ENCODE measurements at places on chromosomes 11 and 22.

GRCh38 chr11:34188181-34188580, 82.8 kb downstream of the NAT10 start:
- DNase-seq, result no peak

- no peak for DNase-seq
Observed at GRCh38 chr11:74412321-74412720, 14.1 kb upstream of the PGM2L1 start.

DNA sequence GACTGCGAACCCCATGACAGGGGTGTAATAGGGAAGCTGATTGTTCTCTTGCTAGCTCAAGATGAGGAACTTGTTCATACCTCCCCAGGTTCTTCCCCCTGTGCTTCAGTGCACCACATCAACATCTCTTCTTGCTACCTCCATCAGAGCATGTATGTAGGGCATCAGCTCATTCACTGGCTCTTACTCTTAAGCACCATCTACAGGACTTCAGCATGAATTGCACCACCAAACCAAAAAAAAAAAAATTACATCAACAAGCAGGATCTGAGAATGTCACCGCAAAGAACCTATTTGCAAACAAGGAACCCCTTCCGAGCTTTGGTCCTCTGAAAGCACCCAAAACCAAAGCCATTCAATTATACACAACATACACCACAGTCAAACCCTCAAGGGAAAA, 2226.5 kb upstream of the RAG2 start:
- DNase-seq, result no peak

GRCh38 chr11:110711448-110711775, 825 bp downstream of the ARHGAP20 start:
- no peak for DNase-seq

DNA sequence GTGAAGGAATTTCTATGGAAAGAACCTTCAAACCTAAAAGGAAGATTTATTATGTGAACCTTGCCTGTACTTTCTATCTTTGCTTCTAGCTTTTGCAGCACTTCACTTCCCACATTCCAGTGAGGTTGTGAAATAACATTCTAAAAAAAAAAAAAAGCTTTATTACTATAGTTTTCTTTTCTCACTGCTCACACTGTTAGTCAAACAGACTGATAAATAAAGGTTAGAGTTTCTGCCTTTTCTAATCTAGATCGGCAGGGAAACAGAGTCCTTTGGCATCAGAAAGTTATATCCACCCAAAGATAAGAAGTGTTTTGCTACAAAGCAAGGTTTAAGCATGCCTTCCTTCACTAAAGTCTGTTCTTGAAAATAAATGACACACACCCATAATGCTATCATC, 2.8 kb downstream of the AAMDC start:
- DNase-seq, result no peak

GRCh38 chr11:73859671-73860070, 17.0 kb downstream of the COA4 start:
- no peak for DNase-seq

GRCh38 chr11:30333405-30333804, 10.5 kb downstream of the ARL14EP start:
- no peak for DNase-seq

DNA sequence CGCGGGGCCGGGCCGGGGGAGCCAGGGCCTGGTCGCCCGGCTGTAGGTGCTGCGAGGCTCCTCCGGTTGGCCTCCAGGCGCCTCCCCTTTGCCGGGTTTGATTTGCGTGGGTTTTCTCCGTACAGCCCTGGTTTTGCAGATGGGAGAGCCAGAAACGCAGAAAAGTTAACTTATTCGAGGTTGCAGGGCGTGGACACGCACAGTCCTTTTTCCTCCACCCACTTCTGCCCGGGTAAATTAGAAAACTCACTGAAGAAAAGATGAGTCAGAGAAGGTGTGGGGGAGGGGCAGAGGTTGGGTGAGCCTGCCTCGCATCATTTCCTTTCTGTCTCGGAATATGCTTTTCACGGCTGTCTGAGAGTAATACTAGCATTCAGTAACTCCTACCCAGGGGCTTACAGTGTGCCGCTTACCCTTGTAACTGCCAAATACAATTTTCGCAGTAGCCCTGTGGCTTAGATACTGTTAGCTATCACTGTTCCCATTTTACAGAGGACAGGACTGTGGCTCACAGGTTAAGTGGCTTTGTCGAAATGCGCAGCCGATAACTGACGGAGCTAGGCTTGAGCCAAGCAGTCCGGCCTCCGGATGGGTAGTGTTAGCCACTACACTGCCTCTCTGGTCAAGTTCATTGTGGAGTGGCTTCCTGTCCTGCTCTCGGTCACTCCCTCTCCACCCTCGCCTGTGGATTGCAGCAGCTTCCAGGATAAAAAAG, 812 bp downstream of the FADD start:
- peak; percentile 54 for DNase-seq

GRCh38 chr11:64356498-64357411, 2.2 kb upstream of the RPS6KA4 start:
- no peak for DNase-seq

DNA sequence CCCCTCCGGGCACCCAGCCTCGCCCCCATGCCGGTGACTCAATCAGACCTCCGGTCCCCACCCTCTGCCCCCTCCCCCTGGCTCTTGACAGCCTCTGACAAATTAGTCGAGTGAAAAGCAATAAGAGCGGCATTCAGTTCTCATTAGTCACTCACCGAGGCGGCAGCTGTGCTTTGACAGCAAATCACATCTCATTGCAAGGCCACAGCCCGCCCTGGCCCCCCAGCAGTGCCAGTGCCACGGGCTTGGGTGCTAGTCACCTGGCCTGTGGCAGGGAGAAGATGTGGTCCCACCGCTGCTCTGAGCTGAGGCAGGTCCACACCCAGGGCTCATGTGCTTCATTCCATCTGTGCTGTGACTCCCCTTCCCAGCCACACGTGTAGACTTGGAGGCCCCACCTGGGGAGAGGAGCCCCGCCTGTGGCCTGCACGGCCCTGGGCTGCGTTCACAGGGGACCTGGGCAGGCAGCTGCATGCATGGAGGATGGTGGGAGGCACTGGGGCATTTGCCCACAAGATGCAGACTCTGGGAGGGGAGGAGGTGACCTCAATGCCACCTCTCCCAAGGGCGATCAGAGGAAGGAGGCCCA, 7.4 kb upstream of the TH start:
- peak; percentile 46 for DNase-seq

GRCh38 chr11:123173040-123173855, 21.8 kb downstream of the CLMP start:
- DNase-seq, result peak; percentile 76

DNA sequence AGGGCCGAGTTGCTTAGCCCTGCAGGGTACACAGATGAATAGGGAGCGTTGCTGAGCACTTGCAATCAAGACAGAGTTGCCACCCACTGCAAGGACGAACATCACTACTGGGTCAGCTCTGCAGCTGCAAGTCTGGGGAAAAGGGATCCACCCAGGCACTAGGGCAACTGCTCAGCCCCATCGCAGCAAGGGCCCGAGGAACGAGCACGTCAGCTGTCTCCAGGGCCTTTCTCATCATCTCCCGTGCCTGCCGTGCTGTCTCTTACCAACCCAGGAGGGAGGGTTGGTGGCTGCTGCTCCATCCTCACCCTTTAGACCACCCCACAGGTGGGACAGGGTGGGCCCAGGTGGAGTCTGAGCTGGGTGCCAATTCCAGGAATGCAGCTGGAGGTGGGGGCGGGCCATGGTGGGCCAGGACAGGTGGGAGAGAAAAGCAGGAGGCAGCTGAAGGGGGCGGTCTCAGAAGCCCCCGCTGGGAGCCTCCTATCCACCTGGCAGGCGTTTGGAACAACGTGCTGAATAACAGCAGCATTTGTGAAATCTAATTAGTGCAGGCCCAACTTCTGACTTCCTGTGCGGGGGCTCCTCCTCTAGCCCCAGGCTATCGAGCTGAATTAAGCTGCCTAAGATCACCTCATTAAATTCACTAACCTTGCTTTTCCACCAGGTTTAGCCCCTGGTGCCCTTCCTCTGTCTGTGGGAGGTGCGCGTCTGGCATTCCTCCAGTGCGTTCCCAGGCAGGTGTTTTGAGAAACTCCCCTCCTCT, 252.5 kb downstream of the ST3GAL4 start:
- no peak for DNase-seq
